ENCODE measurements at places on chromosomes 16 and 17. TPM values are rescaled to one million over a fixed set of nuclear protein-coding genes. Genes with fewer than 3 reads are reported as not detected.

DNA sequence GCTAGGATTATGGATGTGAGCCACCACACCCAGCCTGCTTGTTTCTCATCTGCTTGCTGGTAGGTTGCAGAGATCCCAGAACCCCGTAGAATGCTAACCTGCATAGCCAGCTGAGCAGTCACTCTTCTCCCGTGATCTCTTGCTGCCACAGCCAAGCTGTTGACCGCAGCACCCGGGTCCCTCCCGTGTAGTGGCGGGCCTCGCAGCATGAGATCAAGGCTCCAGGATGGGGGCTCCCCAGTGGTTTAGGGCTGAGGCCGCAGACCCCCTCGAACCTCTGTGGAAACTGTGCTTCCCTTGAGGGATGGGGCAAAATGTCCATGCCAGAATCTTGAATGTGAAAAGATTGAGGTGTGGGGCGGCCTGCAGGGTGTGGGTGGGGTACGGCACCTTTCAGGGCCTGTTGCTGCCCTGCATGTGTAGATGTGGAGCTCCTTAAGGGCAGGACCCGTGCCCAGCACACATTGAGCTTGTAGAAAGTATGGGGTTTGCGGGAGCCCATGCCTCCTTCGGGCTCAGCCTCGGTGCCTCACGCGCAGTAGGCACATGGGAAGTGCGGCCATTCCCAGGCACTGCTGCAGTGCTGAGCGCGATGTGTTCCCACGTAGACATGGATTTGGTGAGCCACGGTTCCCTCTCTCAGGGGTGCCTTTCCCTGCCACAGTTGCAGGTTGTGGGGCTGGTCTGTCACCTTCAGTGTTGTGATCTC, 99.9 kb downstream of the BANP start:
- no peak for DNase-seq

Gene WNK4
- not detected for total RNA-seq

Gene EIF5A
- 624 TPM for total RNA-seq

- no peak for DNase-seq
Observed at GRCh38 chr16:1674306-1674705, 3.8 kb upstream of the JPT2 start.

Gene ABCA8
- not detected for total RNA-seq

DNA sequence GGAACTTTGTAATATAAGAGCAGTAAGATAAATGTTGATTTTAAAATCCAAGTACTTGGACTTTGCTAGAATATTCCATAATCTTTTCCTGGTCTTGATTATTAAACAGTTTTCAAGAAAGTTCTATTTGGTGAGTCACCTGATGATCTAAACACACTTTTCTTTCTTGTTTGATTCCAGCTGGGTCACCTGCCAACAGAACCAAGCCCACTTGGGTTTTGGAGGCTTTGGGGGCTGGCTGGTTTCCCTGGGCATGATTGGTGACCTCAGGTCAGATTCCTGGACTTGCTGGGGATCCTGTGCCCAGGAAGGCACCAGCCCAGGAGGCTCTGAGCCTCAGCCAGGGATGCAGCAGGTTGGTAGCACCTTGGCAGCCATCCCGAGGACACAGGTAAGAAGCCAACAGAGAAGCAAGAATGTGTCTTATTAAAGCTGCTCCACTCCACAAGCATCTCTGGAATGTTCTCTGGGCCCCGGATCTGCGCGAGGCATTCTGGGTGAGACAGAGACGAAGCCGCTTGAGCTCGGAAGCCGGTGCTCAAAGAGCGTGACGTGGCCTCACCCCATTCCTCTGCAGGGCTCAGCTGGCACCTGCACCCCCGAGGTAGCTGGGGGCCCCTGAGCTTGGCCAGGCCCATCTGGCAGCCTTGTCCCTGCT, 3.1 kb upstream of the TEX19 start:
- DNase-seq: no peak

- DNase-seq: no peak
Observed at GRCh38 chr17:51228161-51228560, 31.7 kb downstream of the MBTD1 start.

- DNase-seq: no peak
Observed at GRCh38 chr17:81453712-81454111, 58.5 kb downstream of the BAHCC1 start.

Gene TLCD2
- 0.20 TPM for total RNA-seq

- no peak for DNase-seq
Observed at GRCh38 chr17:70123193-70123592, 46.1 kb upstream of the KCNJ2 start.

Gene KRTAP4-6
- not detected for total RNA-seq

DNA sequence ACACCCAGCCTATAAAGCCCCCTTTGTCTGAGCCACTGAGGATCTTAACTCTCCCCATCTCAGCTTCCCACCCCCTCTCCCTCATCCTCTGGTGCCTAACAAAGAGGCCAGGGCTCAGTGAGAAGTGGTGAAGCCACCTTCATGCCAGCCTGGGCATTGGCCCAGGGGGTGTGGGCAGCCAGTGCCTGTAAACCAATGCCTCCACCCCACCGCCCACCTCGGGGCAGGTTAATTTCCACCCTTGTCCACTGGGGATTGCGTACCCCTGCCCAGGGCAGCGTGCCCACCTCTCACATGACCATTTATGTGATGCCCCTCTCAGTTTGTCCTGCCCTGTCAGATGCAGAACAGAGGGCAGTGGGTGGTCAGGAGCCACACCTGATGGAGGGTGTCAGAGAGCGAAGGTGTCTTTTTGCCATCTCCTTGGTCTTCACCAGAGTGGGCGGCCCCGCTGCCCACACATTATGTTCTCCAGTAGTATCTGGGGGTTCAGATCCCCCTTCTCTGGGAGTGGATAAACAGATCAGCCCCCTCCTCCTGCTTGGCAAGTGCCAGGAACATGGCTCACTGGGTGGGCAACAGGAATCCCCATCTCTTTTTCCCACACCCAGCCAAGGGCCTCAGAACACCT, 10.1 kb upstream of the ARHGAP23 start:
- DNase-seq: no peak

DNA sequence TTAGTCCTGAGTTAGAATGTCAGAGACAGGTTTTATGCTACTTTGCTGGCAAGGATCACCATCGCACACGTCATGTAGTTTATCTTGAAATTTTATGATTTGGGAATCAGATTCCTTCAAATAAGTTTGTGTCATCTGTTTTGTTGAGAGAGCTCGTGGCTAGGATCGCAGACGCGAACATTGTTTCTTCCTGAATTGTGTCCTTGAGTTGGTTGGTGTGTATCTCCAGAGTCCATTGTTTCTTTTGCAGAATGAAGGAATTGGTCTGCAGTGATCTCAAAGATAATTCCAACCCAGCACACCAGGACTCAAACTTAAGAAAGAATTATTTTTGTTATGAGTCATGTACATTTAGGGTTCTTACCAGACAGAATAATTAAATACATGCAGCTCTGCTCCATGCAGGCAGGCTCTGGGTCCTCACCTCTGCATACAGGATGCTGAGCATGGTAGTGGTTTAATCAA, 51.6 kb downstream of the PRKCA start:
- DNase-seq: peak; percentile 58

DNA sequence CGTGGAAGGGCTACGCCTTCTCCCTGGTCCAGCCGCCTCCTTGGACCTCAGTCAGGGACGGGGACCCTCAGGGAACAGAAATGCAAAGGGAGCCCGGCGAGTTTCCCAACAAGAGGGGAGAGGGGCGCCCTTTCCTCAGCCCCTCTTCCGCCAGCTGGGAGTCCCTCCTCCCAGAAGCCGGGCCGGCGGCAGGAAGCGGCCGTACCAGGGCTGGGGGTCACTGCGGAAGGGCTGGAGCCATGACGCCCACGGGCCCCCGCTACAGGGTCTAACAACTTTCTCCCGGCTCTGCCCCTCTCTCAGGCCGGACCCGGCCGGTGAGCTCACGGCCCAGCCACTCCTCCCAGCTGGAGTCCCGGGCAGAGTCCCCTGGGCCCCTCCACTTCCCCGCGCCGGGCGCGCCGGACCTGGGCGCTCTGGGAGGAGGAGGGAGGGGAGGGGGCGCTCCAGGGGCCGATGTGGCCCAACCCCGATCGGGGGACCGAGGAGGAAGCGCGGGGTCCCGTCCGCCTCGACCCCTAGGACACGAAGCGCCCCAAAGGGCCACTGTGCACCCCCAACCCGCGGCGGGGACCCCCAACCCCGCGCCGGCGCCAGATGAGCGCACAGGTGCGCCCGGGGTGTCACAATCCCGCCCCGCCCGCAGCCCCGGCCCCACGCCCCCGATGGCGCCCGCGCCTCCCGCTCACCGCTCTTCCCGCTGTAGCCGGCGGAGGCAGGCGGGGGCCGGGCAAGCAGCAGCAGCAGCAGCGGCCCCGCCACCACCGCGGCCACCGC, 578 bp downstream of the PGAP6 start:
- no peak for DNase-seq

GRCh38 chr17:15918661-15919259, 26.2 kb upstream of the ADORA2B start:
- DNase-seq: no peak

Gene CBFA2T3
- not detected for total RNA-seq

Gene IL32
- total RNA-seq: 171 TPM

Gene IGF2BP1
- 1.2 TPM for total RNA-seq

GRCh38 chr17:58671969-58672368, 19.9 kb downstream of the TEX14 start:
- no peak for DNase-seq

GRCh38 chr16:88883946-88884345, 17.5 kb upstream of the PABPN1L start:
- DNase-seq: no peak

DNA sequence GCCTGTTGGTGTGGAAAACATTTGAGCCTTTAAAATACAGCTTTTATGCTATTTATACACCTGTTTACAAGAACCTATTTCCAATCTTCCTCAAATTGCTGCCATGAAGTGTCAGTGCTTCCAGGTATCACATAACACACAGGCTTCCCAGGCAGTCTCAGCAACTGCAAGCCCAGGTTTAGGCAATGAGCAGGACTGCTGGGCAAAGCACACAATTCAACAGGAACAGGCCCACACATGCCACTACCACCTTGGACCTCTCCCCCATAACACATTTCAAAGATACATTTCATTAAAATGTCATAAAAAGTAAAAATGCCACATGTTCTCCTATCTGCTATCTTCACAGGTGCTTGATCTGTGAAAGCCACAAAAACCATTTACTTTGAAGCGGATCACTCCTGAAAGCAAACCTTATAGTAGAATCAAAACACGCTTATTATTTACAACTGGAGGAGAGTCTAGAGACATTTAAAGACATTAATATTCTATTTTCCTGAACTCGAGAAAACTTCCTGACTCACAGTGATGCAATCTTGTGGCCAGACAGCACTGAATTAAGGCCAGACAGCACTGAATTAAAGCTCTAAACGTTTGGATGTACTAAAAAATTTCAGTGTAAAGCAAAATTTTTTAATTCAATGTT, 31.5 kb downstream of the ANKFY1 start:
- DNase-seq: no peak

Gene TBX6
- total RNA-seq: 0.24 TPM

- no peak for DNase-seq
Observed at GRCh38 chr17:362721-363120, 10.1 kb upstream of the RPH3AL start.

DNA sequence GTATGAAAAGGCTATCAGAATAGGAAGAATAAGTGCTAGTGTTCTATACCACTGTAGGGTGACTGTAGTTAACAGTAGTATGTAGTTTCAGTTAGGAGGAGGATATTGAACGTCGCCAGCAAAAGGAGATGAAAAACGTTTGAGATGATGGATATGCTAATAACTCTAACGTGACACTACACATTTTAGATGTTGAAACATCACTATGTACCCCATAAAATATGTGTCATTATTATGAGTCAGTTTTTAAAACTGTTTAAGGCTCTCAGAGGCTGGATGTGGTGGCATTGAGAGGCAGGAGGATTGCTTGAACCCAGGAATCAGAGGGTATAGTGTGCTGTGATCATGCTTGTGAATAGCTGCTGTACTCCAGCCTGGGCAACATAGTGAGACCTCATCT, 31.8 kb downstream of the UBN1 start:
- no peak for DNase-seq

DNA sequence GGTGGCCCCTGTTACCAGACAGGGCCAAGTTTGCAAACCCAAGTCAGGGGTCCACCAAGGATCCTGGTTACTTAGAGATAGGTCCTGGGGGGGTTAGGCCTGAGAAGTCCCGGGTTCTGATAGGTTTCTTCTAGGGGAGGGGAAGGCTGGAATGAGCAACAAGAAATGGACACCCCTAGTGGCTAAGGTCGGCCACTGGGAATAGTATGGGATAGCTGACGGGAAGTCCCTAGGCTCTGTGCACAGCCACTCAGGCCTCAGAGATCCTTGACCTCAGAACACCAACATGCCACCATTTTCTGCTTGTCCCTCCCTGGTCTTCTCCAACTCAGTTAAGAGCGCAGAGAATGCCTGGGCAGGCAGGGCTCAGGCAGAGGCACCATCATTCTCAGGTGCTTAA, 13.4 kb downstream of the TK2 start:
- DNase-seq: no peak

DNA sequence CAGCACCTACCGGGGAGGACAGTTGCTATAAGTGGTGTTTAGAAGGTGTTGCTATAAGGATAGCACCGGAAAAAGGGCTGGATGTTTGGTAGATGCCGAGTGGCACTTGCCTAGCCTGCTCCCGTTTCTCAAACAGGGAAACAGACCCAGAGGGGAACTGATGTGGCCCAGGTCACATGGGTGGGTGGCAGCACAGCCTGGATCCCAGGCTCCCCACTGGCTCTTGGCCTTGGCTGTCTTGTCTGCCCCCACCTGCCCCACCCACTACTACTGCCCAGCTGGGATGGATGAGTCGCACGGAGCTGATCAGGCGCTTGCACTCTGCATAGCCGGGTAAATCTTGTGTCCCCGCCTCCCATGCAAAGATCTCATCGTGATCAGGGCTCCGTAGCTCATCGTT, 7.2 kb downstream of the SMTNL2 start:
- peak; percentile 59 for DNase-seq

- DNase-seq: no peak
Observed at GRCh38 chr16:57756424-57757325, 21.1 kb downstream of the KATNB1 start.

DNA sequence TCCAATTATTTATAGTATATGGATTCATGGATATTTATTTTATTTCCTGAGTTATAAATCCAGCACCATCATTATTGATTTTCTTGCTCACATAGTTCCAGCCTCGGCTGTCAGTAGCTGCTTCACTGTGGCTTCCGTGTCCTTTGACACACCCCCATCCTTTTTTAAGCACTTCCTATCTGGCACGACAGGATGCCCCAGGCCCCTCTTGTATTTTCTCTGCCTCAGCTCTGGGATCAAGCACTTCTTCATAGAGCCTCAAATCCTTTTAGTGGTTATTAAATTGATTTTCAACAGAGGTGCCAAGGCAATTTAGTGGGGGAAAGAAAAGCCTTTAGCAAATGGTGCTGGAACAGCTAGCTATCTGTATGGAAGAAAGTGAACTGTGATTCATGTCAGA, 59.8 kb downstream of the GAN start:
- no peak for DNase-seq

Data from Caki2 (cell line).